ENCODE measurements at places on chromosomes 3 and 15.

DNA sequence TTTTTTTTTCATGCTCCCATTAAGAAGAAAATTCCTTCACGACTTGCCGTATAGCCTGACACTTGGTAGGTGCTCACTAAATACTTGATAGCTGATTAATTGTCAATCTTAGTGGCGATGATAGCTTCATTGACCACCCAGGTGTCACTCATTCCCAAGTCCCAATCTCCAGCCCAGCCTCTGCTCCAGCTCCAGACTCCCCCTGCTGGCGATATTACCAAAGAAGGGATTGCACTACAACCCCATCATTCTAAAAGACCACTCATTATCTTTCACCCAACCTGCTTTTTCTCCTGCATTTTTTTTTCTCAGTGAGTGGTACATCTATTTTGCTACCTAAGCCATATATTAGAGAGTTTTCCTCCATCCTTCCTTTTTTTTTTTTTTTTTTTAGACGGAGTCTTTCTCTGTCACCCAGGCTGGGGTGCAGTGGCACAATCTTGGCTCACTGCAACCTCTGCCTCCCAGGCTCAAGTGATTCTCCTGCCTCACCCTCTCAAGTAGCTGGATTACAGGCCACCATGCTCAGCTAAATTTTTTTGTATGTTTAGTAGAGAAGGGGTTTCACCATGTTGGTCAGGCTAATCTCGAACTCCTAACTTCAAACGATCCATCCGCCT, 19.5 kb upstream of the COMMD2 start:
- peak; percentile 40 for DNase-seq

DNA sequence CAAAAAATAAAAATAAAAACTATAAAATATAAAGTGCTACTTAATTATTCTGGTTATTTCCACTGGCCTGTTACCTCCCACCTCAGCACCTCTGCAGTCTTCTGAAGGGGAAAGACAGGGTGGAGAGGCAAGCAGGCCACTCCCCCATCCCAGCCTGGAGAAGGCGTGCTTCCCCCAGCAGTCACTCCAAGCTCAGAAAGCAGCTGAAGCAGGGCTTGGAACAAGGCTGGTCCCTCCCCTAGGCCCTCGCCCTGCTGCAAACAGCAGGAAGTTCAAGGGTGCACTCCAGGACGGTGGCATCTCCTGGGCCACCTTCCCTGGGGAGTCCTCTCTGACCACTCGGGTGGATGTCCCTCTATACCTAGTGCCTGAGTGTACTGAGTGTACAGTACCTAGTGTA, 21.4 kb downstream of the CACNA2D2 start:
- DNase-seq = no peak

- DNase-seq = no peak
Measured at GRCh38 chr3:11510001-11510340, 133.7 kb downstream of the VGLL4 start.

DNA sequence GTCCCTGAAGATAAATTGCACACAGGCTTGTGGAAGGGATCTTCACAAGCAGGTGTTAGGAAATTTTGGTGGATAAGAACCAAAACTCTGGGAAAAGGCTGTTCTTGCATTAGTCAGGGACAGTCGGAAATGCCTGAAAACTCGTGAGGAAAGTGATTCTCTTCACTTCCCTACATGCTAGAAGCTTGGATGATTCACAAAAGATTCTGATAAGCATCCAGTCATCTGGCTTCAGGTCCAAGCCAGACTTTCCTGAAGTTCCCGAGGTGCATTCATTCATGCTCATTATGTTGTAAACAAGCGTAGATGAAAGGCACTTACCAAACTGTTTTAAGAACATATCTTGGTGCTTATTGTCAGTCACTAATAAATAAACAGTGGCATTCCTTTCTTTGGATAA, 1028.7 kb downstream of the NTRK3 start:
- DNase-seq = no peak

DNA sequence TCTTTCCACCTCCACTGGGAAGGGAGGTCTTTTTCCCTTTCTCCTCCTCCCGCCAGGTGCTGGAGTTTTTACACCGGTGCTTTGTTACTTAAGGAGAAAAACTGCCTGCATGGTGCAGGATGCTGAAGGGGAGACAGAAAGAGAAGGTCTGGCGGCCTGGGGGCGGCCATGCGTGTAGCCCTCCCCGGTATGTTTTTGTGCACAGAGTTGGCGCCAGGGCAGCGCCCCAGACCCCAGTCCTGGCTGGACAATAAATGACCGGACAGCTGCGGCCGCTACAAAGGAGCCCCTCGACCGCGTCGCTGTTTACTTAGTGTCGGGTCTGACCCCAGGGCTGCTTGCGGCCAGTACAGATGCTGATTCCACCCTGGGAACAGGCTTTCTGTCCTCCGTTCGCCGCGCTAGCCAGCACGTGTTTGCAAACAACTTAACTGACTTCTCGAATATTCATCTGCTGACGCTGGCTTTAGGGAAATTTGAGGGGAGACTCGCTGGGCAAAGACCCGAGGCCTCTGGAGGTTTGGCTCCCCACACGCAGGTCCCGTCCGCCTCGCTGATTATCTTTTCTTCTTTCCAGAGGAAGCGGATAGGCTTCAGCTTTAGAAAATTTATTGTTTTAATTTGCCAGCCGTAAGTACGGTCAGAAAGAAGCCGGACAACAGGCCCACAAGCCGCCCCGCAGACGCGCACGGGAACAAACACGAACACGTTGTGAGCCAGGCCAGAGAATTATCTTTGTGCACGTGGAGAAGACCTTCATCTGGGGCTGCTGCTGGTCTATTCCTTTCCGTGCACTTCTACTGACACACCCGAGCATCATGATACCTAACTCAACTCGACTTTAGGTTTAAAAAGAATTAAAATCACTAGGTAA, 46.9 kb downstream of the ZIC4 start:
- peak; percentile 47 for DNase-seq

DNA sequence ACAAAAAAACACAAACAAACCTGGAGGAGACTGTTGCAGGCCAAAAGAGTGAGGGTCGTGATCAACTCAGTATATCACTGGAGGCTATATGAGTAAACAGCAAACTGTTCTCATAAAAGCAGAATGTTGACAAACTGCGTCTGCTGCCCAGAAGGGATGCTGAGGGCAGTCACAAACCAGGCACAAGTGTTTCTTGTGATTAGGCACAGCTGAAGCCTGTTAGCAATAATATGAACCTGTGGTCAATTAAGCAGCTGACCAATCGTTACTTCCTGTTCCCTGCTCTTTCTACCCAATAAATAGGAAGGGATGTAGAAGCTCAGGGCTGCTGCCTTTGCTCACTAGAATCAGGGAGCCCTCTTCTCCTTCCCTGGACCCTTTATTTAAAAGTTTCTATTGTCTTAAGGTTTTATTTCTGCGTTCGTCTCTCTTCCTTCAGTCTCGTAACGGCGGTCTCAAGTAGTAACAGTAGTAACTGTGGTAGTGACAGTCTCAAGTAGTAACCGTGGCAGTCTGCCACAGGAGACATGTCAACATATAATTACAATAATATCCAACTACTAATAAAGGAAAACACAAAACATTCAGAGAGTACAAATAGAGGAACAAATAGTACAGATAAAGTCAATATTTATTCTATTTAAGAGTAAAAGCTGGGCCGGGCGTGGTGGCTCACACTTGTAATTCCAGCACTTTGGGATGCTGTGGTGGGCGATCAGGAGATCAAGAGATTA, 698.4 kb upstream of the CCDC54 start:
- no peak for DNase-seq

Measured in G401 (cell line).